Caco-2 (cell line): ENCODE measurements at places on chromosomes 2 and 18.

DNA sequence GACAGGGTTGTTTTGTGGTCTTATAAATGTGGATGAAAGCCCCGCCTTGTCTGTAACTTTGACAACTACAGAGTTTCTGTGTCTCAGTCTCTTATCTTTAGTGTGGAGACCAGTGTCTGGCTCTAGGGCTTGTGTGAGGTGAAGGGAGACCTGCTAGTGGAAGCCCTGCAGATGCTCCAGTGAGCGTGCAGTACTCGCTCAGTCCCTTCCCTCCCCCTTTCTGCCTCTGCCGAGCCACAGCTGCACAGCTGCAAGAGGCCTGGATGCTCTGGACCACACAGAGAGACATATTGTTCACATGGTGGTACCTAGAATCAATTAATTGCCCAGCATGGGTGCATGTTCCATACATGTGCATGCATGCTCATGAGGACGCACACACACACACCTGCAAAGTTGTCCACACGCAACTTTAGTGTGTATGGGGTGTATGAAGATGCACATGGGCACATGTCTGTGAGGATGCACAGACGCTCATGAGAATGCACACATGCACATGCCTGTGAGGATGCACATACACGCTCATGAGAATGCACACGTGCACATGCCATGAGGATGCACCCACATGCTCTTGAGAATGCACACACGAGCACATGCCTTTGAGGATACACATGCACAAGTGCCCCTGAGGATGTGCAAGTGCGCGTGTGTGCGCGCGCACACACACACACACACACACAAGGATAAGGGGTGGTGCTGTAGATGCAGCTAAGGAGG, 282.1 kb upstream of the HS6ST1 start:
- no peaks in the 10 kb centered on the region for H3K36me3 ChIP-seq
- no peak overlapping the region for H3K4me3 ChIP-seq
- H3K4me1 ChIP-seq: no peaks in the 10 kb centered on the region
- H3K27me3 ChIP-seq: no peaks in the 10 kb centered on the region

DNA sequence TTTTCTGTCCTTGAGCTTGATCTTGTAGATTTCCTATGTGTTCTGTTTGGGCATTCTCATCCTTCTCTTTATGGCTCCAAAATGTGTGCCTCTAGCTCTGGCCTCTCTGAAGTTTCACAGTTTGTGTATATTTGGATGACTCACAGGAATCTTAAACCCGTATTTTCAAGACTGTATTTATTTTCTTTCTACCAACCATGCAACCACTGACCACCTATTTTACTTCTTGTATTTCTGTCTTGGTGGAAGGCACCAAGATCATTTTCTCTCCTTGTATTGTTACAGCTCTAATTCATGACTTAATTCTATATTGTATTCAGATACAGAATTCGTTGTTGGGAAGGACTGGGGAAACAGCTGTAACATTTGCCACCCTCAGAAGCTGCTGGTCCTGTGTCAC, 39.5 kb downstream of the ACSL3 start:
- peak overlapping the region; percentile 81 for H3K27ac ChIP-seq
- peaks cover 3% of the 10 kb centered on the region; the same call in 1 of the 2 replicates for H3K36me3 ChIP-seq
- H3K4me1 ChIP-seq: peaks cover 45% of the 10 kb centered on the region
- no peaks in the 10 kb centered on the region for H3K27me3 ChIP-seq
- no peak for DNase-seq

GRCh38 chr18:62186774-62187542, at the start of the genes PIGN and RELCH:
Gene PIGN, minus strand, starts transcription at chr18:62187056. Its CDS starts 25,703 bp downstream, at chr18:62161353.
Gene RELCH, plus strand, starts transcription at chr18:62187255. Its CDS starts 251 bp downstream, at chr18:62187506.
- peak within 1 kb of the TSS; percentile 93 for H3K4me3 ChIP-seq
- DNase-seq: peak; percentile 94
- no peaks in the 10 kb centered on the region for H3K27me3 ChIP-seq
- H3K27ac ChIP-seq: peak within 1 kb of the TSS; percentile 96

DNA sequence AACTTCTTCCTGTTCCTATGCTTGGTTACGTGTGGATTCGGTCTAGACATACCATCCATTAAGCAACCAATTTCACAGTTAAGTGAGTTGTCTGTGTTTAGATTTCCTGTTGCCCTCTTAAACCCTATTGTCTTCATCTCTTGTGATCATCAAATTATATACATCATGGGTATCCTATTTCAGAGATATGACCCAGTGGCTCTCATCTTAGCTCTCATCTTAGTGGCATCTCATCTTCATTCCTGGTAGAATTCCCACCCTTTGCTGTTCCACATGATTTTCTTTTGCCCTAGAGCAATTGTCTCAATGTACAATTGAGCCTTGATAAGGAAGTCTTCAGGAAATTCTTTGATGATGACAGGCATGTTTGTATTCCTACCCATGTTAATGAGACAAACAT, 29.4 kb upstream of the FN1 start:
- no peak overlapping the region for H3K27ac ChIP-seq
- H3K27me3 ChIP-seq: no peaks in the 10 kb centered on the region
- no peaks in the 10 kb centered on the region for H3K36me3 ChIP-seq

- no peaks in the 10 kb centered on the region for H3K27me3 ChIP-seq
- H3K4me1 ChIP-seq: no peaks in the 10 kb centered on the region
- peak; percentile 38 for DNase-seq
- peak overlapping the region; percentile 81 for H3K4me3 ChIP-seq
Observed at GRCh38 chr18:58044370-58045241, 580 bp downstream of the NEDD4L start.

- no peaks in the 10 kb centered on the region for H3K27me3 ChIP-seq
- H3K27ac ChIP-seq: no peak overlapping the region
- H3K36me3 ChIP-seq: no peaks in the 10 kb centered on the region
- H3K4me1 ChIP-seq: no peaks in the 10 kb centered on the region
- no peak for DNase-seq
Observed at GRCh38 chr2:172772633-172773032, 37.0 kb downstream of the RAPGEF4 start.

- no peak for DNase-seq
- H3K4me1 ChIP-seq: peaks cover 27% of the 10 kb centered on the region
- H3K27me3 ChIP-seq: no peaks in the 10 kb centered on the region
- H3K27ac ChIP-seq: no peak overlapping the region
- H3K4me3 ChIP-seq: no peak overlapping the region
Observed at GRCh38 chr2:156457523-156458517, 21.6 kb downstream of the GPD2 start.

GRCh38 chr2:75772908-75773630, 62.4 kb upstream of the GCFC2 start:
- DNase-seq: no peak
- no peaks in the 10 kb centered on the region for H3K36me3 ChIP-seq
- no peak overlapping the region for H3K4me3 ChIP-seq
- no peaks in the 10 kb centered on the region for H3K4me1 ChIP-seq
- H3K27me3 ChIP-seq: no peaks in the 10 kb centered on the region; the same call in 1 of the 2 replicates
- no peak overlapping the region for H3K27ac ChIP-seq

GRCh38 chr18:2510416-2510815, 60.9 kb downstream of the METTL4 start:
- no peaks in the 10 kb centered on the region for H3K36me3 ChIP-seq
- H3K27me3 ChIP-seq: no peaks in the 10 kb centered on the region
- no peak overlapping the region for H3K27ac ChIP-seq
- no peak overlapping the region for H3K4me3 ChIP-seq

GRCh38 chr2:239788576-239789098, 236.5 kb downstream of the NDUFA10 start:
- no peaks in the 10 kb centered on the region for H3K36me3 ChIP-seq
- no peak overlapping the region for H3K27ac ChIP-seq
- no peak for DNase-seq
- no peak overlapping the region for H3K4me3 ChIP-seq
- no peaks in the 10 kb centered on the region for H3K27me3 ChIP-seq
- H3K4me1 ChIP-seq: no peaks in the 10 kb centered on the region

GRCh38 chr2:73133566-73134197, 20.9 kb upstream of the RAB11FIP5 start:
- no peak for DNase-seq
- H3K36me3 ChIP-seq: no peaks in the 10 kb centered on the region
- no peak overlapping the region for H3K27ac ChIP-seq
- no peaks in the 10 kb centered on the region for H3K27me3 ChIP-seq
- H3K4me3 ChIP-seq: no peak overlapping the region

- H3K27me3 ChIP-seq: no peaks in the 10 kb centered on the region
- H3K4me3 ChIP-seq: no peak overlapping the region
- no peak for DNase-seq
- H3K27ac ChIP-seq: no peak overlapping the region
Observed at GRCh38 chr2:79876430-79876829, 363.6 kb downstream of the CTNNA2 start.

- no peaks in the 10 kb centered on the region for H3K36me3 ChIP-seq
- no peaks in the 10 kb centered on the region for H3K27me3 ChIP-seq
- no peaks in the 10 kb centered on the region for H3K4me1 ChIP-seq
- no peak overlapping the region for H3K4me3 ChIP-seq
Observed at GRCh38 chr2:128613876-128614275, 295.2 kb upstream of the HS6ST1 start.

GRCh38 chr18:48781163-48781987, 169.4 kb downstream of the SMAD7 start:
- DNase-seq: peak; percentile 77
- no peaks in the 10 kb centered on the region for H3K36me3 ChIP-seq
- H3K4me1 ChIP-seq: peaks cover 20% of the 10 kb centered on the region
- H3K27me3 ChIP-seq: no peaks in the 10 kb centered on the region

GRCh38 chr2:41954304-41955291, 93.2 kb upstream of the PKDCC start:
- H3K36me3 ChIP-seq: no peaks in the 10 kb centered on the region
- H3K27ac ChIP-seq: no peak overlapping the region
- H3K4me1 ChIP-seq: peaks cover 13% of the 10 kb centered on the region
- H3K4me3 ChIP-seq: no peak overlapping the region
- DNase-seq: no peak
- no peaks in the 10 kb centered on the region for H3K27me3 ChIP-seq

DNA sequence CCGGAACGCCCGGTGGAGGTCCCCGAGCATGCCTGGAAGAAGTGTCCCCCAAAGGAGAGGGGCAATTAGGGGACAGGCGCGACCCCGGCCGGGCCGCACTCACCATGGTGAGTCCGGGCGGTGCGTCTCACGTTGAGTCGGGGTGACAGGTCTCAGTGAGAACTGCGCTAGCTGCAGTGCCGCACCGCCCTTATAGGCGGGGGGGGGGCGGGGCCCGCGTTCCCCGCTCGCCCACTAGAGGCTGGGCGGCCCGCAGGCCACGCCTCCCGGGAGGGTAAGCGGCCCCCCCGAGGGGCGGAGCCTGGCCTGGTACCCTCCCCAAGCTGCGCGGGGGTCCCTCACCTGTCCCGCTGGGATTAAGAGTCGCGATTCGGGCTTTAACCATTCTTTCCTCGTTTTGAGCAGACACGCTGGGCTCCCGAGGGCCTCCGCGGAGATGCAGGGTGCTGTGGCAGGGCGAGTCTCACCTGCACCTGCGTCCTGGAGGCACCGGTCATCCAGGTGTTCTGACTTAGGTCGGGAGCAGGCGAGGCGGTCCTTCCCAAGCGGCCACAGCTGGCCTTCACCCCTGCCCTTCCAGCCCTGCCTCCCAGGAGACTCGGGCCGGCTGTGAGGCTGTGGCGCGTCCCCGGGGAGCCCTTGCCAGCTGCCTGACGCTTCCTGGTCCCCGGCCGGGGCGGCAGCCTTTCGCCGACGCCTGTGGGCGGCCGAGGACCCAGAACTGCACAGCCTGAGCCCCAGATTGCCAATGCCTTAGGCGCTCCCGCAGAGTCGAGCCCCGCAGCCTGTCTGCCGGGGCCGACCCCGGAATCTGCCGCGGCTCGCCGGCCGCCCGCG, at the start of gene TUBA4A:
TUBA4A (minus strand) TSS at position 166 of the 837 bp plus-strand sequence; CDS start at position 106, 60 bp downstream.
- H3K27me3 ChIP-seq: no peaks in the 10 kb centered on the region
- H3K36me3 ChIP-seq: no peaks in the 10 kb centered on the region; the same call in 1 of the 2 replicates
- DNase-seq: peak; percentile 81
- H3K4me1 ChIP-seq: peaks cover 20% of the 10 kb centered on the region
- no peak within 1 kb of the TSS for H3K27ac ChIP-seq

DNA sequence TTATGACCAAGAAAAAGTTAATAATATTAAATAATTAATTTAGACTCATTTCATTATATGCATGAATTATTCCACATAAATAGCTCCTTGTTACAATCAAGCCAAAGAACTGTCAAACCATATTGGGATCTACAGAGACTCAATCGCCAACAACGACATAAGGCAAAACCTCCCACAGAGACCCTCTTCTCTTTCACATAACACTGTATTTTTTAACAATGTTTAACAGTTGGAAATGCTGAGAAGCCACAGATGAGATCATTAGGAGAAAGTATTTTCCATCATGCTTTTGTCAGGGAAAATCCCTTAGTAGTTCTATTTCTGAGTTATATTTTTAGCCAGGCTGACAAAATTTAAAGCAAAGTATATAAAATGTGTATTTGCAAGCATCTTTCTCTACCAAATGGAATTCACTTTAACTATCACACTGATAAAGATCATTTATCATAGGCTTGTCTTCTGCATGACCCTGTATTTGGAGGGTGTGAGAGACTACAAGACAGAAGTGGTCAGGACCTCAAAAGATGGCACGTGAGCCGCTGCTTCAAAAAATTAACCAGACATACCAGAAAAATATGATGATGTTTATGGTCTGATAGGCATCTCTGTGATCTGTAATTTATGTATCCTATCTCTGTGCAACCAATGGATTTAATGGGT, 383.8 kb downstream of the NRXN1 start:
- H3K27me3 ChIP-seq: no peaks in the 10 kb centered on the region
- no peaks in the 10 kb centered on the region for H3K4me1 ChIP-seq
- no peak overlapping the region for H3K4me3 ChIP-seq
- no peak overlapping the region for H3K27ac ChIP-seq
- DNase-seq: no peak

DNA sequence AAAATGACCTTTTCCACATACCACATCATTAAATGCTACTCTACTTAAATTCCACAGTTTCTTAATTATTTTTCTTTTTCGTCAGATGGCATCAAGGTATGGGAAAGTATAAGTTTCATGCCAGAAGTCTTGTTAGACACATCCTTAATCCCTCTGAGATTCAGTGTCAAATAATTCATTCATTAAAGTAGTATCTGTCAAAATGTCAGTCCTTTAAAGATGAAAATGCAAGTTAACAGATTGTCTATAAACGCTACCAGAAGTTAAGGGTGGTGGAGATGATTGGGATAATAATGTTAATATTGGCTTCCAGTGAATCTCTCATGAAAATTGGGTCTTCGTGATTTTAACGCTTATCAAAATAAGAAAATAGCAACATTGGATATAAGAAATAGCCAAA, 504.2 kb upstream of the LINC00305 start:
- H3K4me1 ChIP-seq: no peaks in the 10 kb centered on the region
- no peak for DNase-seq
- no peaks in the 10 kb centered on the region for H3K27me3 ChIP-seq
- H3K36me3 ChIP-seq: no peaks in the 10 kb centered on the region

- no peaks in the 10 kb centered on the region for H3K36me3 ChIP-seq
- no peaks in the 10 kb centered on the region for H3K27me3 ChIP-seq
- H3K4me1 ChIP-seq: no peaks in the 10 kb centered on the region
- H3K4me3 ChIP-seq: no peak overlapping the region
- no peak for DNase-seq
- H3K27ac ChIP-seq: no peak overlapping the region
Observed at GRCh38 chr18:46458472-46458871, 198.5 kb downstream of the LOXHD1 start.

GRCh38 chr2:240887631-240888030, 8.3 kb downstream of the MAB21L4 start:
- H3K27ac ChIP-seq: no peak overlapping the region
- no peaks in the 10 kb centered on the region for H3K36me3 ChIP-seq
- no peak overlapping the region for H3K4me3 ChIP-seq
- H3K4me1 ChIP-seq: peaks cover 1% of the 10 kb centered on the region
